ENCODE measurements at places on chromosomes 1 and 21.

DNA sequence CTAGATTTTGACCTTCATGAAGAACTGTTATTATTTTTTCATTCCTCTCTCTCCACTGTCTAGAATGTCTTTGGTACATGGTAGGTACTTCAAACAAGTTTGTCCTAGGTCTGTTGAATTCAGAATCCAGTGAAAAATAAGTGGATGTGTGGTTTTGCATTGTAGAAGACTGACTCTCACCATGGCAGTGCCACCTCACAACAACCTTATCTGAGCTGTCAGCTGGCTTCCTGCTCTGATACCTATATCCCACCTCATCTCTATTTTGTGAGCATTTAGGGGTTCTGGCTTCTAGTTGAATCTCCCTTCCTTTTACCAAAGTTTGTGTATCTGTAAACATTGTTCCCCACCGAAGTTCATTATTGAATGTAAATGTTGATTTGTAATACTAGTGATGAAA, 9.1 kb downstream of the SWT1 start:
- no peak for DNase-seq

DNA sequence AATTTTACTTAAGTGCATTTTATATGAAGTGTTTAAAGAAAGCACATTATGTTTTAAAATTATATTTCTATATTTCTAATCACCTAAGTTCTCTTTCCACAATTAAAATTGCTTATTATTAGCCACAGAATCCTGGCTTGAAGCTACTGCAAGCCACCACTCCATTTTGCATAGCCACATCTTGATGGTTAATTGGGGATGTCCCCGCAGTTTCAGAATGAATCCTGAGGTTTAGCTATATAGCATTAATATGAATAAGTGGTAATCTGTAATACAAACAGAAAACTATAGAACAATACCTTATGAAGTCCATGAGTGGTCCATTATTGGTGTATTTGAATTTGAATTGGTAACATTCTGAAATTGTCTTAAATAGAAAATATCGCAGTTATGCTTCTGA, 11.6 kb upstream of the GOLPH3L start:
- no peak for DNase-seq

- no peak for DNase-seq
Observed at GRCh38 chr21:38325731-38326420, 69.1 kb downstream of the KCNJ15 start.

- peak; percentile 59 for DNase-seq
Observed at GRCh38 chr1:2311184-2312032, 79.9 kb downstream of the MORN1 start.

- no peak for DNase-seq
Observed at GRCh38 chr1:182292193-182292741, 99.3 kb downstream of the GLUL start.

DNA sequence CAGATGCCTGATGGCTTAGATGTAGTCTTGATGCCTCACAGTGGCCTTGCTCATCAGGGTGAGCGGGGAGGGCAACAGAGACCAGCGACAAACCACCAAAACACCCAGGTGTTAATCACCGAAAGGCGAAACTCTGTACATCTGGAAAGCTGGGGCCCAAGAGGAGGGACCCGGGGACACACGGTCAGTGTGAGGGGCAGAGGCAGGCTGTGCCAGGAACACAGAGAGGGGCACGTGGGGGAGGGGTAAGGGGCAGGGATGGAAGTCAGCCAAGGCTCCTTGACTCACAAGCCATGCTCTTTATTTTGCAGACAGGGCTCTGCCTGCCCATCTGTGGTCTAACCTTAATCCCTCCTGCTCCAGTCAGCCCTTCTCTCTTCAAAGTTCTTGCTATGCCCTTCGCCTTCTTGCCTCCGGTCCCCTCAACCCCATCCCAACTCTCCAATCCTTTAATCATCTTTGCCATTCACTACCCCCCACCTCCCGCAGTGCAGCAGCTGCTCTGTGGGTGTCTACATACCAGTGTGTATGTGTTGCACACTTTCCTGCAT, 4.3 kb downstream of the MEF2D start:
- DNase-seq: no peak

DNA sequence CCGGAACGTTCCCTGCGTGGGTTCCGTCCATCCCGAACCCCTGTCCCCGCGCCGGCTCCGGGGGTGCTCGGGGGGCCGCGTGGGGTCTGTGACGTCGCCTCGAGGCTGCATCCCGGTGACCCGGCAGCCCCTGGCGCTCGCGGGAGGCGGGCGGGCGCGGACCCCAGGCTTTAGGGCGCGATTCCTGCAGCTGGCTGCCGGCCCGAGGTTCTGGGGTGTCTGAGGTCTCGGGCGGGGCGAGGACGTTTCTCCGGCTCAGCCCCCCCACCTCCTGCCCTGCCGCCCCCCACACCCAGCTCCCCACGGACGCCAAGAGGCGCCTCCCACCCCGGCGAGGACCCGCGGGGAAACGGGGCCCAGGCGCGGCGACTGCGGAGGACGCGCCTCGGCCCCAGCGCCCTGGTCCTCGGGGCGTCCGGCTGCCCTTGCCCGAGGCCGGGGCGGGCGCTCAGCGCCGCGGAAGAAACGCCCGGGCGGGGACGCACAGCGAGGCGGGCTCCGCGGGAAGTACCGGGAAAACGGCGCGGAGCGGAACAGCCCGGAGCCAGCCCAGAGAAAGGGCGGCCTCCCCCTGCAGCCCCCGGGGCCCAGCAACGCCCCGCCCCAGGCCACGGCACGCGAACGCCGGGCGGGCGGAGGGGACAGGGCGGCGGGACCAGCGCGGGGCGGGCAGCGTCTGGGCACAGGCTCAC, 1.3 kb upstream of the PCBP3 start:
- DNase-seq: no peak

- DNase-seq: no peak
Observed at GRCh38 chr1:154772606-154773506, 97.2 kb downstream of the KCNN3 start.

GRCh38 chr1:165960136-165960535, 132.7 kb downstream of the UCK2 start:
- DNase-seq: no peak

DNA sequence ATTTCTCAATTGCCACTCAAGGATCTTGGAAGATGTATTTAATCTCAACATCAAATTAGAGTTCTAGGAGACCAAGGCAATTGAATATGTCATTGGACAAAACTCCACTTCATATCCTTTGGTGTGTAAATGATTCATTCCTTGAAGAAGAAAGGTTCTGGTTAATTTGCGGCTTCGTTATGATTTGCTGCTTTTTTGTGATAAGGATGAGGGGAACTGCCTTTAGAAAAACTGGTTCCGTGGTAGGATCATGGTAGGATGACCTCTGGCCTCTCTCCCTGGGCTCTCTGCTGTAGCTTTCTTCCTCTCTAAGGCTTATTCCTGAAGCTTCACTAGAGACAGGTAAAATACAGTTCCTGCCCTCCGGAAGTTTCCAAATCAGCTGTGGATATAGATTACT, 51.5 kb upstream of the ERRFI1 start:
- no peak for DNase-seq

GRCh38 chr1:21707086-21707840, 38.1 kb upstream of the RAP1GAP start:
- no peak for DNase-seq

DNA sequence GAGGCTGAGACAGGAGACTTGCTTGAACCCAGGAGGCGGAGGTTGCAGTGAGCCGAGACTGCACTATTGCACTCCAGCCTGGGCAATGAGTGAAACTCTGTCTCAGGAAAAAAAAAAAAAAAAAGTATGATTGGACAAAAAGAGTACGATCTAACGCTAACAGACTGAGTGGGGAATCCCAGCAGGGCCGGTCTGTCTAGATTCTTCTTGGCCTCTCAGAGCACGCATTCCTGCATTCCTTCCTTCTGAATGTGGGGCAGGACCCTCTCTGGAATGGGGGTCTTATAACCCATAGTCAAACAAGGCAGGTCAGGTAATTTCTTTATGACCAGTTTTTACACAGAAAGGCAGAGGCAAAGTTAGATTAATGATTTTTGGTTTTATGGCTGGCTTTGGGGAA, 92.0 kb upstream of the PPM1J start:
- DNase-seq: no peak

DNA sequence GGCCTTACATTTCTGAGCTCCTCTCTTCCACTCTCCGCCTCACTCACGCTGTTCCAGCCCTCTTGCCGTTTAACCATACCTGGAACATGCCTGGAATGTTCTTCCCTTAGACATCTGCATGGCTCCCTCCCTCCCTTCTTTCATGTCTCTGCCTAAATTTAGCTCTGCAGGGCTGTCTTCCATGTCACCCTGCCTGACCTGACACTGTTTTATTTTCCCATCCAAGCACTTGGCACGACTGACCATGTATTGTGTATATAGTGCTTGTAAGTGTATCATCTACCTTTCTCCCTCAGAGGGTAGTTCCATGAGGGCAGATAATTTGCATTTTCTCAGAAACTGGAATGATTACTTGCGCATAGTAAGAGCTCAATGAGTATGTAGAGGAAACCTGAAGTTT, 47.3 kb downstream of the ST6GALNAC3 start:
- DNase-seq: no peak

GRCh38 chr1:232845406-232845955, 40.3 kb downstream of the MAP10 start:
- DNase-seq: no peak

DNA sequence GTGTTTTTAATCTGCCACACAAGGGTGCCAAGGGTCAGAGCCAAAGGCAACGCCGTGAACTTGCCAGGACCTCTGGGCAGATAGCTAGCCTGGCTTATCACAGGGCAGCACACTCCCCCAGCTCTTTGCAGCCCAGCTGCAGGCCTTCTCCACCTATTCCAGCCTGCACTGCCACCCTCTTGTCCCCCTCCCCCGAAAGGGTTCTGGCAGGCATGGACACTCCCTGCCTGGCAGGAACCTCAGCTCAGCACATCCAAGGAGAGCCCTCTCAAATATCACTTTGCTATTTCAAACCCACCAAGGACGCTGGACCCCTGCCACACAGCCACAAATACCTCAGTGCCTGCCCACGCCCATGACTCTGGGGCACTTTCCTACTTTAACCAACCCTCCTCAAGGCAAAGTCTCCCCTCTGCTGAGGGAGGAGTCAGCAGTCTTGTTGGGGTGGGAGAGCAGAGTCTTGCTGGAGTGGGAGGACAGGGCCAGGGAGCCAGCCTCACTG, 9.1 kb downstream of the SSBP3 start:
- no peak for DNase-seq

DNA sequence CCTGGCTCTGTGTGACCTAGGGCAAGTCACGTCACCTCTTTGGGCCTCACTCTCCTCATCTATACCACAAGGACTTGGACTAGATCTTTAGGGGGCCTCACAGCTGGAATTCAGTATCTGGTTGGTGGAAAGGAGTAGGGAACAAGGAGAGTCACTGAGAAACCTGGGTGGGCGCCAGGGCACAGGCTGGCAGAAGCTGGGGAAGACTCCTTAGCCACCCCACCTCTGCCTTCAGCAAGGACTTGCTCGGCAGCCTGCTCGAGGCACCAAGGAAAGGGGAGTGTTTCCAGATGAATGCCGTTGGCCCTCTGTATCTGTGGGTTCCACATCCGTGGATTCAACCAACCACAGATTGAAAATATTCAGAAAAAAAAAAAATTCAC, 1.2 kb upstream of the OPTC start:
- DNase-seq: no peak

GRCh38 chr1:202081992-202082391, 40.7 kb upstream of the GPR37L1 start:
- no peak for DNase-seq

DNA sequence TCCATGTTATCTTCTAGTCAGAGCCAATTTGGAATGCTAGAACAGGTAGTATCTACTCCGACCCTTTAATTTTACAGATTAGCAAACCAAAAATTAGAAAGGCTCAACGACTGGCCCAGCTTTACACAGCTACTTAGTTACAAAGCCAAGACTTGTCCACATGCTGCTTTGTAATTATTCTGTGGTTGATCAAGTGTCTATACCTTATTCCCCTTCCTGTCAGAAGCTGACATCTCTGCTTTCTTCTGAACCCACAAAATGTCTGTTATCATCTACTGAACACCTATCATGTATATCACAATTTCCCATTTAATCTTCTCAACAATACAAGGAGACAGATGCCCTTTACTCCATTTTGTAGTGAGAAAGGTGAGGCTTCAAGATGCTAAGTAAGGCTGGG, 15.6 kb downstream of the TGFBR3 start:
- no peak for DNase-seq

GRCh38 chr1:86852289-86852688, 61.6 kb downstream of the SELENOF start:
- no peak for DNase-seq

GRCh38 chr1:55993646-55994318, 585.6 kb downstream of the PLPP3 start:
- DNase-seq: no peak

GRCh38 chr1:65759516-65759915, 33.2 kb upstream of the PDE4B start:
- no peak for DNase-seq

DNA sequence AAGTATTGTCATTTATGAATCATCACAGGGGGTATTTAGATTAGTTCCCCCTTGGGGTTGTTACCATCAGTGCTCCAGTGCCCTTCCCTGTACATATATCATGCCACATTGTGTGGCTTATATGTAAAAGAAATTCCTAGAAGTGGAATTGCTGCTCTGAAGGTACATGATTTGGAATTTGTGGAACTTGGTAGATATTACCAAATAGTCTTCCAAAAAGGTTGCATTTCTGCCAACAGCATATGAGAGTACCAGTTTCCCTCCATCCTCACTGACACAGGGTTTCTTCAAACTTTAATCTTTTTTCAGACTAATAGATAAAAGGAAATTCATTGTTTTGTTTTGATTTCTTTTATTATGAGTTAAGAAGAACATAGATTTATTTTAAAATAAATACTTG, 41.3 kb downstream of the AKNAD1 start:
- DNase-seq: no peak

- peak; percentile 48 for DNase-seq
Observed at GRCh38 chr1:158035976-158036583, 42.6 kb downstream of the KIRREL1 start.

- no peak for DNase-seq
Observed at GRCh38 chr1:94772845-94773244, 47.3 kb upstream of the SLC44A3 start.

DNA sequence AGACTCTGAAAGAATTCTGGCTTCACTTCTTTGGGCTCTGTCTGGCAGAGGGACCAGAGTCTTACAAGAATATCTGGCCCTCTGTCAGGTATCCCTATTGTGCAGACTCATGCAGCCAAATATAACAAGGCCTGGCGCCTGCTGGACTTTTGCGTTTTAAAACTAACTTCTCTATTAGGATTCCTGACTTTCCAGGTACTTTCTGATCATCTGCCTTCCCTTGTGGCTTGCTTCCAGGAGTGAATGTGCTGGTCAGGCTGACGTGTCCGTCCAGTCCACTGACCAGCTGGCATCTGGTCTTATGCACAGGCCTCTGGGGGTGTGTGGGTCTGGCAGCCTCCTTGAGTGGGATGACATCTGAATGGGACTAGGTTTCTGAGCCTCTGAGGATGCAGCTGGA, 8.6 kb upstream of the RAB29 start:
- no peak for DNase-seq

GRCh38 chr1:228903434-228904071, 168.3 kb downstream of the RHOU start:
- no peak for DNase-seq

DNA sequence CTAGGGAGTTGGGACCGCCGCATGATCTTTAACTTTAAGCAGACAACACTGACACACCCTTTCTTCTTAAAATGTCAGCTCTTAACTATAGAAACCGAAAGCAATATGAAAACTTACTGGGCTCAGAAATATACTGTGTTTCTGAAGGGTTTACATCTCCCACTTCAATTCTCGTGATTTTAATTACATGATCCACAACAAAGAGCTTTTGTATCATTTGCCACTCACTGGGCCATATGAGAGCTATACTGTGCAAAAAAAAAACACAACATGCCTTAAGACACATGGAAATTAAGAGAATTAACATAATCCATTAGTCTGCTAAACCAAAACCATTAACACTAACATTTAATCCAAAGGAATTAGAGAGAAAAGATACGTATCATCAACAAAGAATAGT, 35.0 kb upstream of the RAP1GAP start:
- DNase-seq: no peak

All from neural crest cell (in vitro differentiated cells).